ENCODE measurements at places on chromosomes 2 and 18.

DNA sequence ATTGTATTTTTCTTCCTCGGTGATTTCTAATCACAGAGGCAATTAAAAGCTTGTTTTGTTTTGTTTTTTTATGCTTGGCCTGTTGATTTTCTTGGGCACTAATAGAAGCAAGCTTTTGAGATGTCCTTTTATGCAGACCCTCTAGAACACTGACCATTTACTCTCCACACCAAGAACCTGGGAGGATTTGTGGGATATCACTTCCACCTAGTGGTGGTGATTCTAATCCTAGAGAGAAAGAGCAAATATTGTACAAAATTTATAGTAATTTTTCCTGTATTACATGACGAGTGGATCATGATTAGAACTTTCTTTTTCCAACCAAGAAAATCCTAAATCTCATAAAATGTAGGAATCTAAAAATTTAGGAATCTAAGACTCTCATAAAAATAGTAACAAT lies 23.4 kb downstream of the NEMP2 start:
- no peak overlapping the region for H3K4me3 ChIP-seq
- DNase-seq = no peak
- peaks cover 26% of the 10 kb centered on the region for H3K36me3 ChIP-seq
- H3K27me3 ChIP-seq = no peaks in the 10 kb centered on the region

DNA sequence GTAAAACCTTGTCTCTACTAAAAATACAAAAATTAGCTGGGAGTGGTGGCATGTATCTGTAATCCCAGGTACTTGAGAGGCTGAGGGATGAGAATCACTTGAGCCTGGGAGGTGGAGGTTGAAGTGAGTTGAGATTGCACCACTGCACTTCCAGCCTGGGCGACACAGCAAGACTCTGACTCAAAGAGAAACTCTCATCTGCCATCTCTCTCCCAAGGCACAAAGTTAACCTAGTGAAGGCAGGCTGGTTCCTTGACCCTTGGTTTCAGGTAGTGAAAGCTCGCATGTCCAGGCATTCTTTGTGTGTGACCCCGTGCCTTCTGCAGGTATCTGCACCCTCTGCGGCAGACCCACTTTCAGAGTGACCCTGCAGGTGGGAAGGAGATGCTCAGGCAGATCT lies 100.0 kb downstream of the WDSUB1 start:
- no peak overlapping the region for H3K4me3 ChIP-seq
- no peaks in the 10 kb centered on the region for H3K36me3 ChIP-seq
- no peak for DNase-seq
- no peak overlapping the region for H3K27ac ChIP-seq
- H3K4me1 ChIP-seq = no peaks in the 10 kb centered on the region

DNA sequence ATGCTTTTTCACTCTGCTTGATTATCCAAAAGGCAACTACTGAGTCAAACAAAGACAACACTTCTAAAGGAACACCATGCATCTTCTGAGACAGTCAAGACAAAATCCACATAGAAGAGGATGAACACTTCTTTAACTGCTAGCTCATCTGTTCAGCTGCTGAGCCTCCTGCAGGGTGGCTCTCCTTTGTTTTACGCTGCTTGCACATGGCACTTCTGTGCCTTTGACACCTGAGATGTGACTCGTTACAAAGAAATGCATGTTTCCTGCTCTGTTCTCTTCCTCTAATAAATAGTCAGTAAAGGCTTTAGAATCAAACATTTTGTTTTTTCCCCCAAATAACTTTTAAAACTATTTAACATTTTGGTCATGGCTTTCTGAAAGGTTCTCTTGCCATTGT lies 1129.4 kb downstream of the TDRD15 start:
- no peak for DNase-seq
- no peak overlapping the region for H3K27ac ChIP-seq
- no peak overlapping the region for H3K4me3 ChIP-seq
- no peaks in the 10 kb centered on the region for H3K27me3 ChIP-seq

DNA sequence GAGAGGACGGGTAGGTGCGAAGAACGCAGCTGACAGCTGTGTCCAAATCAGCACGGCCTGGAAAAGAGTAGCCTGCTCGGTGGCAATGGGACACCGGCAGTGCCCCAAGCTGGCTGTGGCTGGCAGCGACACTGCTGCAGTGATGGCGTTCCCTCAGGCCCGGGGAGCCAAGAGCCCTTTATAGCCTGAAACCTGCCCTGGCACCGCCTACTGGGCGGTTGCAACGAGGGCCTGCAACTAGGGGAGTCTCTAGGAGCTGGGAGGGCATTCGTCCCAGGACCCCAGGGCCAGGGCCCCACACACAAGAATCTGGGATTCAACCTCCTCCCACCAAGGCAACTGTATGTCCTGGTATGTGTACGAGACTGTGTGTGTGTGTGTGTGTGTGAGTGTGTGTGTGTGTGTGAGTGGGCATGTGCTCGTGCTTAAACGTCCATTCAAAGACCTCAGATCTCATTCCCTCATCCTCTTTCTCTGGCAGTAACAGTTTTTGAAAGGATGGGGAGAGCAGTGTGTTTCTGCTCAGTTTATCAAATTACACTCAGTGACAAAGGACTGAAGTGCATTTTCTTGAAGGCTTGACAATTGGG lies 6.8 kb upstream of the CYP26B1 start:
- H3K4me3 ChIP-seq = no peak overlapping the region
- peaks cover 12% of the 10 kb centered on the region for H3K4me1 ChIP-seq
- H3K27ac ChIP-seq = no peak overlapping the region
- no peak for DNase-seq

DNA sequence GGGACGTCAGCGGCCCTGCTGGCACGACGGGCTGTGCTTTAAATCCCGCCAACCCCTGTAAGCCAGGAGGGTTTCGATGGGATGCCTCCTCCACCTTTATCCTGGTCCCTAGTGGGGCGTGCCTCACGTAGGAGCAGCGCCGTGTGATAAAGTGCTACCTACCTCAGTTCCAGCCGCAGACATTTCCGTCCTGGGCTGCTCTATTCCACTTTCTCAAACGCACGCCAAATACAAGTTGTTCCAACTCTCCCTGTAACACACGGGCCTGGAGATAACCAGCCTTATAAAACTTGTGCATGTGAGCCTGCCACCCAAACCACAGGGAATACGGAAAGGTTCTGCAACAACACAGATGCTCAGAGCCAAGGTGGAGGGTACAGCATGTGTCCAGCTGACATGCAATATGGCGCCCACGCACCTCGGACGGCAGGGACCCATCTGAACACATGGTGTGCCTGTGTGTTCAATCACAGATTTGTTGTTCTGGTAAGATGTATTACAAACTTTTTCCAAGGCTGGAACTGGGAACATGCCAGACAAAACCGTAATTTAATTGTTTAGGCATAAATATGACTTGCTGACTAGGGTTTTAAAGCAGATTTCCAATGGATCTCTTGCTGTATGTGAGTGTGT lies 47.7 kb downstream of the ZNF516 start:
- peaks cover 85% of the 10 kb centered on the region for H3K27me3 ChIP-seq
- H3K4me1 ChIP-seq = peaks cover 7% of the 10 kb centered on the region
- H3K27ac ChIP-seq = no peak overlapping the region
- H3K36me3 ChIP-seq = peaks cover 1% of the 10 kb centered on the region
- DNase-seq = no peak

GRCh38 chr18:69599377-69599776 lies 198.7 kb downstream of the DOK6 start:
- no peaks in the 10 kb centered on the region for H3K36me3 ChIP-seq
- DNase-seq = no peak
- H3K4me3 ChIP-seq = no peak overlapping the region
- H3K4me1 ChIP-seq = no peaks in the 10 kb centered on the region
- no peak overlapping the region for H3K27ac ChIP-seq

- no peaks in the 10 kb centered on the region for H3K27me3 ChIP-seq
- no peak for DNase-seq
- H3K4me3 ChIP-seq = no peak overlapping the region
- H3K27ac ChIP-seq = no peak overlapping the region
- no peaks in the 10 kb centered on the region for H3K4me1 ChIP-seq
These were observed 85.5 kb downstream of the DSC3 start for GRCh38 chr18:30957066-30957465.

DNA sequence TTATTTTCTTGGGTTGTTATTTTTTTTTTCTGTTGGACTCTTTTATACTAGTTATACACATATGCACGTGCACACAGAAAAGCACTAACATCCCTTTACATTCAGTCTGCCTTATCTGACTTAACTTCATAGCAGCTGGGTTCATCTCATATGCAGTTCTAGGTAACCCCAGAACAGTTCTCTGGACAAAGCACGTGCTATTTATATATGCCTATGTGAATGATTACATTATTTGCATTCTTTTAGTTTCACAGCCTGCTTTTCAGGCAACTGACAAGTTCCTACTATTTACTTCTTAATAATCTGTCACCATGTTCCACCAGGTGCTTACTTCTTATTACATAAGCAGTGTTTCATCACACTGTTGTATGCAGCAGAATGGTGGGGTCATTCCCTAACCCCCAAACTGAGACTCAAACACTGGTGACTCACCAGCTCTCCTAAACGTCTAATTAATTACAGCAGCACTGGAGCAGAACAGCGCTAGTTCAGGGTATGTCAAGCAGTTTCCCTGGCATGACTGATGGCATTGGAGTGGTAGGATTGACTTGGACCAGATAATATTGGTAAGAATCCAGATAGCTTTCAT lies 372.8 kb downstream of the CLIP4 start:
- no peaks in the 10 kb centered on the region for H3K4me1 ChIP-seq
- peak overlapping the region; percentile 41 for H3K27ac ChIP-seq
- no peak for DNase-seq
- no peak overlapping the region for H3K4me3 ChIP-seq
- H3K27me3 ChIP-seq = peaks cover 26% of the 10 kb centered on the region

DNA sequence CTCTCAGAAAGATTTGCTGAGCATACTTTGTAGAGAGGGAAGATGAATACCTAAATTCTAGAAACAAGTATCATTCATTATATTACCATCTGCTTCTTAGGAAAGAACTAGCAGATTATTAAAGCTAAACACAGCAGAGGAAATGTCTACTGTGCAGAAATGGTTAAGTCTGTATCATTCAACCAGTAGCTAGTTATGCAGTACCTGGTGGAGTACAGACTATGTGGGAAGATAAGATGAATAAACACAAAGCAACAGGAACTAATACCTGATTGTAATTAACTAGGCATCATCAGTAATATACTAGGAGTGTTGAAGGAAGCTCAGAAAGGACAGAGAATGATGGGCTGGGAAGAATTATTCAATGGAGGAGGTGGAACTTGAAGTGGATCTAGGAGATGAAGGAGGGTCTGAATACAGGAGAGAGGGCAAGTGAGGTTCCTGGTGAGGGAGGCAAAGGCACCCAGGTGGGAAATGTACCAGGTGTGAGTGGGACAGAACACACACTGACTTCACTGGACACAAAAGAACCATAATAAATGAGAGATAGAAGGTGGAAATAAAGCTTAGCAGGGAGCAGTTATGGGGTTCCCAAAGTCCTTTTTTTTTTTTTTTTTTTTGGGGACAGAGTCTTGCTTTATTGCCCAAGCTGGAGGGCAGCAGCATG lies 9.5 kb downstream of the WDFY1 start:
- DNase-seq = no peak
- no peak overlapping the region for H3K4me3 ChIP-seq
- H3K27ac ChIP-seq = no peak overlapping the region

DNA sequence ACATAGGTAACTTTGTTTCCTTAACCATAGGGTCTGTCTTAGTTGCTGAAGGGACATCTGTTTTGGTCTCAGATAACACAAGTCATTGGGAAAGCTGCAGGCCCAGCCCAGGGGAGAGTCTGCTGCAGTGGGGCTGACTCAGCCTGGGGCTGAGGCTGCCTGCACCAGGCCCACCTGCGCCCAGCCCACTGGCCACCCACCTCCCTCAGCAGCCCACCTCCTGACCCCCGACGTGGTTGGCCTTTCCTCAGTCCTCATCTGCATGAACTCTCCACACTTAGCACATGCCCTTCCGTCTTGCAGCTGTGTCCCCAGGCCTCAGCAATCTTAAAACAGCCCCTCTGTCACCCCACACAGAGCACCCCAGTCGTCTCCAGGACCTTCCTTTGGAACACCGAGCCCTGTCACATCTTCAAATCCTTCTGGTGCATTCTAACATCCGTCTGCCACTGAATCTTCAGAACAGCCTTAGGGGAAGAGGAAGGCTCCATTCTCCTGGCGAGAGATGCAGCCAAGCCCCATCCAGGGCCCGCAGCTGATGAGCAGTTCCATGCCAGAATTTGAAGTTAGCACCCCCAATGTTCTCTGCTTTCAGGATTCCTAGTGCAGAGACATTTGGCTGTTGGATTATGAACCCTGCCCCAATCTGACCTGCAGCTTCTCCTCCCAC lies 231.4 kb downstream of the SEPTIN10 start:
- peaks cover 35% of the 10 kb centered on the region for H3K27me3 ChIP-seq
- no peaks in the 10 kb centered on the region for H3K4me1 ChIP-seq
- H3K27ac ChIP-seq = no peak overlapping the region

- no peaks in the 10 kb centered on the region for H3K4me1 ChIP-seq
- no peak for DNase-seq
These were observed 178.3 kb upstream of the CRIM1 start for GRCh38 chr2:36177282-36177681.
